ENCODE measurements at places on chromosomes 1 and 21.

DNA sequence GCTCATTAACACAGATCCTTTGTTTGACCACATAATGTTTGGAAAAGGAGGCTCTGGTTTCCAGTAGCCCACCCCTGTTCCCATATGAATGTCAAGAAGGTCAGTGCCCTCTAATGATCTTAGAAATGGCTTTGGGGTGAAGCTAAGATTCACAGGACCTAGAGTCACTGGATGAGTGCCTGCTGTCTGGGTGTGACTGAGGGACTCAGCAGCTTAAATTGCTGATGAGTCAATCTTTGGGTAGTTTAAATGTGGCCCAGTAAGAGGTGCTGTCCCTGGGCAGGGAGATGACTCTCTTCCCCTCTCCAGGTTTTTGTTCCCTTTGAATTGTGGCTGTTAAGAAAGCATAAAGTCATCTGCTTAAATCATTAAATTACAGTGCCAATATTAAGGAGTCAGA, 50.6 kb downstream of the L1TD1 start:
- DNase-seq, result peak; percentile 26

GRCh38 chr1:115057661-115058254, 28.1 kb downstream of the TSHB start:
- no peak for DNase-seq

- no peak for DNase-seq
Observed at GRCh38 chr1:36174713-36175112, 18.8 kb downstream of the MAP7D1 start.

DNA sequence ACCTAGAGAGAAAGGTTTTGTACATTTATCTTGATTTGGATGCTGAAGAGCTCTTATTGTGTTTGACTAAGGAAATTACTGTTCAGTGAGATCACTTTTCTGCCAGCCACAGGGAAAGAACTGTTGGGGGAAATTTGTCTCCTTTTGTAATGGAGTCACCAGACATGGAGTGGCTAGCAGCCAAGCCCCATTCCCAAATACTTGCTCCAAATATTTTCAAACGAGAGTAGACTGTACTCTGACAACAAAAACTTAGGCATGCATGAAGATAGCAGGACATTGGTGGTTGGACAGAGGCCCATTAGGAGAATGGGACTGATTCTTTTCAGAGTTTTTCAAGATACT, 21.1 kb downstream of the IPO9 start:
- DNase-seq, result no peak

DNA sequence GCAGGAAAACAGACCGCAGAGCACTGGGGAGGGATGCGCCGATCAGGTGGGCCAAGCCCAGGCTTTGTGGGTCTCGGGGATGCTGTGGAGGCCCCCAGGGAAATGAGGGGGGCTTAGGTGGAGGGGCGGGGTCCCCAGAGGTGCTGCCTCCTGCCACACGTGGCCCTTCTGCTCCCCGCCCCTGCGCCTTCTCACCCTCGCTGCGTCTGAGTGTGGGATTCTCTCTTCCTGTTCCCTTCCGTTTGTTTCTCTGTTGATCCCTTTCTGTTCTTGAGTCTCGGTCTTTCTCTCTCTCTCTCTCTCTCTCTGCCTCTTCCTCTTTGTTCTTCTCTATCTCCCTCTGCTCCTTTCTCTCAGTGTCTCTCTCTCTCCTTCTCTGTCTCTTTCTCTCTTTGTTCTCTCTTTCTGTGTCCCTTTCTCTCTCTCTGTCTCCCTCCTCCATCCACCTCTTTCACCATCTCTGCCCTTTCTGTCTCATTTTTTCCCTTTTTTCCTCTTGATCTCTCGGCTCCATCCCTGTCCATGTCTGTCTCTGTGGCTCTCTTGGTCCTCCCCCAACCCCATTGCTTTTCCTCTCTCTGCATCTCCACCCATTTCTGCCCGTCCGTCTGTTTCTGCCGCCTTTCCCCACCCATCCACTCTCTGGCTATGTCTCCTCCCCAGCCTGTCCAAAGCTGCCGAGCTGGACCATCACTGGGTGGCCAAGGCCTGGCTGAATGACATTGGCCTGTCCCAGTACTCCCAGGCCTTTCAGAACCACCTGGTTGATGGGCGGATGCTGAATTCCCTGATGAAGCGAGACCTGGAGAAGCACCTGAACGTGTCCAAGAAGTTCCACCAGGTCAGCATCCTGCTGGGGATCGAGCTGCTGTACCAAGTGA, 52.4 kb upstream of the TMEM51 start:
- DNase-seq, result no peak

GRCh38 chr1:83765125-83765524, 233.8 kb downstream of the TTLL7 start:
- no peak for DNase-seq

DNA sequence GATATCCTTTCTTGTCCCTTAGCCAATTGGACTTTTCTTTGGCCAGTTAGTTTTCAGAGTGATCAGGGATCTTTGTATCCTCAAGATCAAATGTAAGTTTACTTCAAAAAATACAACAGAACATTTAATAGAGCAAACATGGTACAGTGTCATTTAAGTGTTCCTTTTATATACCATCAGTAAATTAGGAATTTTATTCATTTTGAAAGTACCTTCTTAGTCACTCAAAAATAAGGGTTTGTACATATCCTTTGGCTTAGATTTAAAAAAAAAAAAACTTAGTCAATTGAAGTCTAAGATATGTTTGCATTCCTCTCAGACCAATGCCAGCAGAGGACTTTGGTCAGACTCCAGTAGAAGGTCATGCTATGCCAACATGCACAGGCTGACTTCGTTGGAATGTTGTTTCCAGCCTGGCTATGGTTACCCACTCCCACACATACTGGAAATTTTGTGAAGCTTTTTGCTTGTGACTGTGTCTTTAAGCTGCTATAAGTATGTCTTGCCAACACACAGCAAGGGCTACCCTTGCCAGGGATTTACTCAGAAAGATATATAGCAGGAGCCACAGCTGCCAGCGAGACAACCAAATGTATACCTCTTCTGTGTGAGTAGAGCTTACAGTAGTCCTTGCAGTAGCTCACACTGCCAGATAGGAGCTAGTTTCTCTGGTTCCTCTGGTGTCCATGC, 81.5 kb upstream of the LRIF1 start:
- DNase-seq, result no peak

DNA sequence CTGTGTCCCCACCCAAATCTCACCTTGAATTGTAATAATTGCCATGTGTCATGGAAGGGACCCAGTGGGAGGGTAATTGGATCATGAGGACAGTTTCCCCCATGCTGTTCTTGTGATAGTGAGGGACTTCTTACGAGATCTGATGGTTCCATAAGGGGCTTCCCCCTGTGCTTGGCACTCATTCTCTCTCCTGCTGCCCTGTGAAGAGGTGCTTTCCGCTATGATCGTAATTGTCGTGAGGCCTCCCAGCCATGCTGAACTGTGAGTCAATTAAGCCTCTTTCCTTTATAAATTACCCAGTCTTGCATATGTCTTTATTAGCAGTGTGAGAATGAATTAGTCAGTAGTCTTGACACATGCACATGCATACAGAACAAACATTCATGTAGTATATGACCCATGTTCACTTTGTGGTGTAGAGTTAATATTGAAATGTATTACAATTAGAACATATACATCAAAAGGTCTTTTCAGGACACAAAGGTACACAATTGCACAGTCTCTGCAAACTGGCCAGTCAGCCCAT, 16.9 kb upstream of the IFI16 start:
- DNase-seq, result no peak

DNA sequence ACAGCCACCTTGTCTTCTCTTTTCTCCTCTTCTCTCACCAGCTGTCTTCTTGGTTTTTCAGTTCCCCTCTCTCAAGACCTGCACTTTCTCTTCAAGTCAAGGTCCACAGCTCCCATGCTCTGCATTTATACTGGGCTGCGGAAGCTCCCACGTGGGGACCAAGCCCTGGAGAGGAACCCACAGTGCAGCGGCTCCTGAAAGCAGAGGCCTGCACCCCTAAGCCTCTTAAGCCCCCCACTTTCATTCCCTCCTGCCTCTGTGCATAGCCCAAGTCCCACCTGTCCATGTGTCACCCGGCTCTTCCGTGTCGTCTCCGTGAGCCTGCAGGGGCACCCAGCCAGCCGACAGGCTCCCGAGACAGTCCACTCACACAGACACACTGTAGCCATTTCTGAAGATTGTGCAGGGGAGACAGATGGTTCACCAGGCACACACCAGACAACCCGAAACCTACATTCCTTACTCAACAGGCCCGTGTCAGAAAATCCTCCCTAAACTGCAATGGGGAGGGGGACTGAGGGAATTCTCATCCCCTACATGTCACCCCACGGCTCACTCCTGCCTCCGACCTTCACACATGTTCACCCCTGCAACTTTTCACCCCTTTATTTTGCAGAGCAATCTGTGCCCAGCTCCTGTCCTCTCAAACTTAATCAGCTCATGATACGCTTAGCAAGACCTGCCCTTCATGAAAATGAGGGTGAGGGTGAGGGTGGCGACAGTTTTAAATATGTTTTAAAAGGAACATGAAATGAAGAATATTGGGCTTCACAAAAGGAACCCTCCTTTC, 6.3 kb downstream of the MX2 start:
- no peak for DNase-seq

DNA sequence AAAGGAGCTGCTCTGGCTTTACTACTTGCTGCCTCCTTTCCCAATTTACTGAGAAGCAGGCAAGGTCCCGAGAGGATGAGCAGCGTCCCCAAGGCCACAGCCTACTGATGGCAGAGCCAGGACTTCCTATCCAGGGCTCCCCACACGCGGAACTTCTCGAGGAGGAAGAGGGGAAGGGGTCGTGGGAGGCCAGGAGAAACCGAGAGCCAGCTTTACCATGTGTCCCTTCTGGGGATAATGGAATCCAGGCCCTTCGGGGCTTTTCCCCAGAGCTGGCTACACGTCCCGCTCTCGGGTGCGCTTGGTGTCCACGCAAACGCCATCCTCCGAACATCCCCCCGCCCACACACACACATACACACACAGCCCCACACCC, 4.3 kb upstream of the CCN1 start:
- no peak for DNase-seq
